Stimulated activated CD4-positive, alpha-beta T cell treated with anti-CD3 and anti-CD28 coated beads, Interleukin-4, amount 100 ng/mL, for 4 hours (primary cell): ENCODE measurements at places on chromosomes 12 and 14.

DNA sequence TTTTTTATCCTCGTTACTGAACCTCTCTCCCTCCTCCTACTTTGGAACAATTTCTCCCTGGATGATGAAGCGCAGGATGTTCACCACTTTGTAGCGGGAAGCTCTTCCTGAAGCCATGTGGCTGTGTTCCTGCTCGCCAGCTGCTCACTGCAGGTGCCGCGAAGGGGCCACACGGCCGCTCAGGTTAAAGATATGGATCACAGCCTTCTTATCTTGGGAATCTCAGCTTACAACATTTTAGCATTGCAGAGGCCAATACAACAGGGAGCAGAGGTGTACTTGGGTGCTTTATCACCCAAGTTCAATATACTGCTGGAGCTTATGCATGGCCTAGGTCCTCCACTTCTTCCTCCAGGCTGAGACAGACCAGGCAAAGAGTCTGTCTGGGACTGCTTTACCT, 201.2 kb upstream of the G2E3 start:
- DNase-seq = no peak

DNA sequence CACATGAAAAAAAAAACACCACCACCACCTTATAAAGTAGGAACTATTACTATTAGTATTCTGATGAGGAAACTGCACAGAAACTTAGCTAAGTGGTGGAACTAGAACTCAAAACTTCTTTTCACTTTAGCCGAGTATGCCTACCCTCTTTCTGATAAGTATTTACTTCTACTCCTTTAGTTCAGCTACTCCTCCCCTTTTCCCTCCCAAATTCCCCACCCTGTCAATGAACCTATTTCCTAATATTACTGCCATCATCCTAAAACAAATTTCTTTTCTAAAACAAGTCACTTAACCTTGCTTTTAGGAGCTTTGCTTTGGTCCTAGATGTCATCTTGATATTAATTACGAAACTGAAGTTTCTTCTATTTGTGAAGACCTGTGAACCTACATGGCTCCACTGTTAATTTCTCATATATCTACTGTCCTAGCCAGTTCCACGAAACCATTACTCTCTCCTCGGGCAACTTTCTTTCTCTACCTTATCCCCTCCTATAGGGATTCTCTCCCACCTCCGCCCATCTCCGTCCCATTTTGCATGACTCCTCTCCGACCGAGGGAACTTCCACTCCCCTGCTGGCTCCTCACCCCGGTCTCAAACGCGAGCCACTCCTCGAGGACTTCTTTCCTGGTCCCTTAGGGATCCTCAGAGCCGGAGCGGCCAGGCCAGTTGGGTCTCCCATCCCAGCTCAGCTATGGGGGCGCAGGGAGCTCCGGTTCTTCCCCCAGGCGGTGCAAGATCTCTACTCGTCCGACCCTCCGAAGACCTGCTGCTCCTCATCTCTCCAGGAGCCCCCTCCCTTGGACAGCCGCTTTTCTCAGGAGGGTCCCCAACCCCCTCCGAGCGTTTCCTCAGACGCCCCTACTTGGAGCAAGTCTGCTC, 1.1 kb downstream of the NUMB start:
- peak; percentile 8 for DNase-seq

- DNase-seq = no peak
These were observed 456.7 kb upstream of the DCN start for GRCh38 chr12:91639327-91639726.

GRCh38 chr12:67919406-67919805, 69.8 kb upstream of the IFNG-AS1 start:
- no peak for DNase-seq

DNA sequence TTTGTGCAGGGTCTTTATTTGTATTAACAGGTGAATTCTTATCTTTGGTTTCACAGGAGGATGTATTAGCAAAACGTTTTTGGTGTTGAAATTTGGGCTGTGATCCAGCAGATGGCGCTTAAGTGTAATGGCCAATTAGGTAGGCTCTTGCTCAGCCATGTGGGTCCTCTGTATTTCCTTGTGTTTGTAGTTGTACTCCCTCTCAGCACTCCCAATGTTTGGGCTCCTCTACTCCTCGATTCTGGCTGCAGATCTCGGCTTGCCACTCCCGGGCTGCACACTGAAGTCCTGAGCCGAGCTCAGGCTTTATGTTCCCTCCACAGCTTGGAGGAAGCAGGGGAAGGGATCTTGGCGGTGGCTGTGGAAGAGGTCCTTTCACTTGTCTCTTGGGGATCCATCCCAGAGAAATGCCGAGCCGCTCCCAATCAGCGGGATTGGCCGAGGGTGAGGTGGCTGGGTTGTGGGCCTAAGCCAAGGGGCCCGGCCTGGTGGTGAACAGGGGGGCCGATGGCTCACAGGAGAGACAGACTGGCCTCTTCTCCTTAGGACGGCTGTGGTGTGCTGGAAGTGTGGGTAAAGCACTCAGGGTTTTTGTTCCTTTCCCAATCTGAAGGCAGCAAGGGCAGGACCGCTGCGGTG, 133.7 kb downstream of the AEBP2 start:
- no peak for DNase-seq

- peak; percentile 16 for DNase-seq
These were observed 1.2 kb downstream of the SOCS2 start for GRCh38 chr12:93573552-93574223.

DNA sequence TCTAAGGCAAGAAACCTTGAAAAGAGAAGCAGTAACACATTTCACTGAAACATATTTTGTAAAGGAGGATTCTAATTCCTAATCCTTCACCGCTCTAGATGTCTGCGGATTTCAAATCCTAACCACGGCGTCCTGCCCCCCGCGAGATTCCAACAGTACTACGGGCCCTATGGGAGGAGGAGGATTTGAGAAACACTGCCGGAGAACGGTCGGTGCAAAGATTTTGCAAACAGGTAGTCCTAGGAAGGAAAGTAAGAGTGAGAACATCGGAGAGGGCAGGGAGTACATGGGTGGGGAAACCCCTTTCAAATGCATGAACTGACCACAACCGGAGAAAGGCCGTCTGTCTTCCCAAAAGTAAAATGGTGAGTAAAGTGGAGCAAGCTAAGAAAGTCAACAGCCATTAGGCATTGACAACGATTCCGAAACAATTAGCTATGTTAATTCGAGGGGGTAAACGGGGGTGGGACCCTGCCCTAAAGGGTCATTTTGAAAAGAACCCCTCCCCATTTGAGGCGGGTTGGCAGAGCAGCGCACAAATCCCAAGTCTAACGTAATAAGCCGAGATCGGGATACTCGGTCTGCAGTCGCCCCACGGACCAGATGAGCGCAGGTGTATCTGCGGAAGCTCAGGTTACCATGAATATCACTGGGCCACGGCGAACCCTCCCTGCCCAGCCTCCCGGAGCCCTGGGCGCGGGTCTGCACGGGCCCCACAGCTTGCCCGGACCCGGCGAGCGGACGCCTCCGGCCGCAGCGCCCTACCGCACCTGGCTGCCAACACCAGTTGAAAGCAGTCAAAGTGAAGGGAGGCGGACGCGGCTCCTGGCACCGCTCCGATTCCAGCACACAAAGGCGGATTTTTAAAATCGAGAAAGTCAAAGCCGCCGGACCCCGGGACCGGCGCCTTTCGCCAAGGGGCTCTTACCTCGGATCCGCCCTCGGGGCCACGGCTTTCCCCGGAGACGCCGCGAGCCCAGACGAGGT, 662 bp downstream of the EPS8 start:
- DNase-seq = no peak

DNA sequence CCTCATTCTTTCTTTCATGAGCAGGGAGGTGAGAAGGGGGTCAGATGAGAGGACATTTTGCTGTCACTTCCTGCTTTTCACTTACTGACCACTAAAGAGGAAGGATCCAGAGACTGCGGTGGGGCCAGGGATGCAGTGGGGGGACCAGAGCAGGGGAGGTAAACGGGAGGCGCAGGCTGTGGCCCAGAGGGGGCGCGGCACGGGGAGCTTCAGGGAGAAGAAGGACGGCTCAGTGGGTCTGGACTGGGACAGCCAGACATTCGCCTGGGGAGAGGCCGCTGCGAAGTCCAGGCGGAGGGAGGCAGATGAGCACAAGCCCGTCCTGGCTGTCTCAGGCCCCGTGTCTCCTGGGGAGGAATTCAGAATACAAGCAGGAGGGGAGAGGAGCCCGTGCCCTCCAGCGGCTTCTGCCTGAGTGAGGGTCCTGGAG, 41.2 kb downstream of the SLC6A12 start:
- DNase-seq = no peak

- DNase-seq = no peak
These were observed 193.3 kb upstream of the KRR1 start for GRCh38 chr12:75704664-75705063.

- no peak for DNase-seq
These were observed 173.0 kb upstream of the PRMT8 start for GRCh38 chr12:3317841-3318501.

DNA sequence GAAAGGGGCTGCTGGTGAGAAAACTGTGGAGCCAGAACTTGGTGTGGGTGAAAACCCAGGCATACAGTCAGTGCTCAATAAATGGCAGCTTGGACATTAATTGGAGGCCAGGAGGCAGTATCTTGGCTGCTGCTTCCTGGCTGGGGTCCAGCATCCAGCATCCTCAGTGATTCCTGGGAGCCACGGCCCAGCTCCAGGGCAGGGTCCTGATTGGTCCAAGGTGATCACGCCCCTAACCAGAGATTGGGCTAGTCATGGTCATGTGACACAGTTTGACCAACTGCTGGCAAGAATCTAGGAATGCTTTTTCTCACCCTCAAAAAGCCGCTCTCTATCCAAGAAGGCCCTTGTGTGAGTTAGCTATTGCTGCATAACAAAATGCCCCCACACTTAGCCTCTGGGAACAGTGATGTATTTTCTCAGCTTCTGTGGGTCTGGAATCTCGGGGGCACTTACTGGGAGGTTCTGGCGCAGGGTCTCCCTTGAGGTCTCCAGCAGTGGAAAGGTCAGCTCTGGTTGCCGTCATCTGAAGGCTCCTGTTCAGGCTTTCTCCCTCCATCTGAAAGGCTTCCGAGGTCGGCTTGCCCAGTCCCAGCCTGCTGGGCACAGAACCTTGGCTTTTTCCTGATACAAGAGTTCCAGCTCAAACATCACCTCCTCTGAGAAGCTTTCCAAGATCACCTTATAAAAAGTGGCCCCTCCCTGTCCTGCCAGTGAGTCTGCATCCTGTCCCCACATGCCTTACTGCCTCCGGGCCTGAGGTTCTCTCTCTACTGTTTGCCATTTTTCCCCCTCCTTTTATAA, 119.2 kb upstream of the NCOR2 start:
- no peak for DNase-seq

GRCh38 chr12:47079981-47080724, 394 bp upstream of the AMIGO2 start:
- peak; percentile 56 for DNase-seq

GRCh38 chr14:106842687-106843086, 1316.3 kb downstream of the TMEM121 start:
- no peak for DNase-seq

GRCh38 chr14:53603994-53604393, 352.6 kb downstream of the BMP4 start:
- no peak for DNase-seq

- DNase-seq = no peak
These were observed 20.0 kb downstream of the SARNP start for GRCh38 chr12:55797550-55797949.

DNA sequence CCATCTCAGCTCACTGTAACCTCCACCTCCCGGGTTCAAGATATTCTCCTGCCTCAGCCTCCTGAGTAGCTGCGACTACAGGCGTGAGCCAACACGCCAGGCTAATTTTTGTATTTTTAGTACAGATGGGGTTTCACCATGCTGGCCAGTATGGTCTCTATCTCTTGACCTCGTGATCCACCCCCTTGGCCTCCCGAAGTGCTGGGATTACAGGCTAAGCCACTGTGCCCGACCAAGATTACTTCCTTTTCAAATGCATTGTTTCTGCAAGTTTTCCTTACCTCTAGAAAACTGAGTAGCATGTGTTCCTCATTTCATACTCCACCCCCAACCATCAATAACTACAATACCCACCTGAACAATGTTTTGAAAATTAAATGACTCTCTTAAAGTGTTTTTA, 13.1 kb downstream of the ARF6 start:
- no peak for DNase-seq

DNA sequence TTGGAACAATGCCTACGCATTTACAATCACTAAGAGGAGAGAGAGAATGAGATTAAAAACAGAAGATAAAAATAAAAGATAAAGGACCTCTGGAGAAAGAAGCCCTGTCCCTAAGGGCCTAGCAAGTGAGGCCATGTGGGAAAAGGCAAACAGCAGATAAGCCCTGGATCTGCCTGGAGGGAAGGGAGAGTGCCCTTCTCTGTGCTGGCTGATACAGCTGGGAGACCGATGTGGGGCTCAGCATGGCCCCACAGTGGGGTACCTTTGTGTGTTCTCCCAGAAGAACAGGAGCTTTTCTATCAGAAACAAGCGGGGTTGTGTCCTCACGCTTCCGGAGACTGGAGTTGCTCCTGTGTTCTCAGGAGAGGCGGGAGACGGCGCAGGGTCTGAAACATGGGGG, 59.9 kb downstream of the TMCC3 start:
- no peak for DNase-seq

DNA sequence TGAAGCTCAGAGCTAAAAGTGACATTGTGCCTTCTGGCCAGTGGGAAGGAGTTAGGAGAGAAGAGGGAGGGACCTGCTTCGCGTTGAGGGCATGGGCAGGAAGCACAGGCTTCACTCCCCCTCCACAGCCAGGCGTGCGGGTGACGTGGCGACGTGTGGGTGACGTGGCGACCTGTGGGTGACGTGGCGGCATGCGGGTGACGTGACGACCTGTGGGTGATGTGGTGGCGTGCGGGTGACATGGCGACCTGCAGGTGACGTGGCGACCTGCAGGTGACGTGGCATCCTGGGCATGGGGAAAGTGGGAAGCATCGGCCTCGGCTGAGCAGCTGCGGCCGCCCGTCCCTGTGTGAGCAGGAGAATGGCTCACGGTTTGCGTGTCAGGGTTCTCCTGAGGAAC, 8.2 kb upstream of the GALNT9 start:
- no peak for DNase-seq

DNA sequence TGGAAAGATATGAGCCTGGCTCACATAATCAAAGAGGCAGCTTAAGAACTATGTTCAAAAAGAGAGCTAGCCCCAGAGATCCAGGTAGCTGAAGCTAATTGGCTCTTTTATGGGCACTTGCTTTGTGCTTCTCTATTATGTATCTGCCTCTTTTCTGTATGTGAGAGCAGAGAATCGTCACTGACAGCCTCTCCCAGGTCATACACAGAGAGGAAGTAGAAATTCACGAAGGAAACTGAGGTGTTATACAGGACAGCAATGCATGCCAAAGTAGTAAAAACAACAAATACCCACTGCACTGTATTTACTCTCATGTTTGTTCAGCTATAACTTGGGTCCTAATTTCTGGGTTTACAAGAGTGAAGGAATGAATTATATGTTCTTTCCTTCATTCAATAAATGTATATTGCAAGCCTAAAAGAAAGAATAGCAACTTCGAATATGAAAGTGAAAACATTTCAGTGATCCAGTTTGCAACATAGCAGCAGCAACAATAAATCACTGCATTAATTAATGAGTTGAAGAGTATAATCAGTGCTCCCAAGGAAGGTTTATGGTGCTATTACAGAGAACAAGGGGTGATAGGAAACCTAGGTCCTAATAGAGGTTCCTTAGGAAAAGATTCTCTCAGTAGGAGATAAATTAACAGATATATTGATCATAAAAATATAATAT, 47.1 kb upstream of the ATXN7L3B start:
- DNase-seq = no peak

- no peak for DNase-seq
These were observed 1304.5 kb downstream of the AACS start for GRCh38 chr12:126369487-126370463.
